ENCODE measurements at places on chromosomes 12 and 14.

DNA sequence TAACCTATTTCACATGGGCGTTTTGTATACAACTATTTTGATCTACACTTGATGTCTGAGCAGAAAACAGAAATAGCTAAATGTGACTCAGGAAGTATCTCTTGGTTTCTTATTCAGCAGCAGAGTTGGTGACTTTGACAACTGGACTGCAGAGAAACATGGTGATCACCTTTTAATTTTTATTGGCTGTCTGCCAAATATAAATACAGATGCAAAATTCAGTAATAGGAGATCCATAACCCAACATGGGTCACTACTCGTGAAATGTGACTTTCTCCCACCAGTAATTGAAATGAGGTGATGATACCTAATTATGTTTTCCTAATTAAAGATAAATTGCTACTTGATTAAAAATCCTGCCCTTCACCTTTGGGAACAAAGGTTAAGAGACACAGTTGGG lies 487.1 kb downstream of the NELL2 start:
- no peak for DNase-seq

GRCh38 chr14:99735189-99736135 lies 51.4 kb downstream of the CYP46A1 start:
- no peak for DNase-seq

DNA sequence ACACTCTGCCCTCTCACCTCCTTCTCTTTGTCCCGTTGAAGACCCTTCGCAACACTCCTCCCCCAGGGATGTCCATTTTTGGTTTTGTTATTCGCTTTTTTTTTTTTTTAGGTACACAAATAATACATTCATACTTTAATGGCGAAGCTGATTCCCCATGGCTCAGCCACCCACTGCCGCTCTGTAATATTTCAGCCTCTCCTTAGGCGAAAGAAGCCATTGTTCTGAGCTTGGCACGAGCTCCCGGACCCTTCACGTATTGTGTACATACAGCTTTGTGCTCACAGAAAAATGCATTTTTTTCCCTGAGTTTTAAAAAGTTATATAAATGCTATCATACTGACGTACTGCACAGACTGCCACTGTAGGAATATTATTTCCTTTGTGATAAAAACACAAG lies 115.0 kb downstream of the TMEM132C start:
- DNase-seq, result no peak

- no peak for DNase-seq
These were observed 61.2 kb upstream of the RASSF3 start for GRCh38 chr12:64549108-64549507.

- DNase-seq, result no peak
These were observed 12.7 kb upstream of the TMCC3 start for GRCh38 chr12:94663071-94663470.

DNA sequence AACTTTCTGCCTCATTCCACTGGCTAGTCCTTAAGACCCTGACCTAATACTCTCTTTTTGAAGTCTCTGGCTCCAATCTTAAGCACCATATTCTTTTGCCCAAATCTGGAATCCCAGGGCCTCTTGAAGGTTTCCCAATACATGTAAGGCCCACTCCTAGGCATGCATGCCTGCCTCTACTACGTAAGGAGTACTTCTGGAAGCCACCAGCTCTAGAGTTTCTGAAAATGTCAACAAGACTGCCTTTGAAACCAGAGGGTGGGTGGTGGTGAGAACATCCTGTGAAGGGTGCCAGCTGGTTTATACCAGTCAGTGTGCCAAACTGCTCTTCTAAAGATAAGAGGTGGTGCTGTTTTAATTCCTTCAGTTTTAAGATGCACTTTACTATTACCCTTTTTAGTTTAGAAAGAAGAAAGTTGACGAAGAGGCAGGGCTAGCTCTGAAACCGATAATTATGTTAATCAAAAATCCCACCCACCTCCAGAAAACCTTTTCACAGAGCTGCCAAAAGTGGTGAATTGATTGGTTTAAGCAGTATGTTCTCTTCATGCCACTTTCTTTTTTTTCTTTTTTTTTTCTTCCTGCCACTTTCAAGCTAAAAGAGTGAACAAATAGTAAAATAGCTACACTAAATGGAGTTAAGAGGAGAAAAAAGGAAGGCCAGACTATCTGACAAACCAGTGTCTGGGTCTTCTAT lies 8.7 kb upstream of the WDR89 start:
- DNase-seq, result no peak

GRCh38 chr14:22268875-22269274 lies 320.1 kb downstream of the DAD1 start:
- DNase-seq, result no peak

- DNase-seq, result no peak
These were observed 84.9 kb upstream of the CMKLR1 start for GRCh38 chr12:108424026-108424425.

- DNase-seq, result no peak
These were observed 10.5 kb downstream of the DCN start for GRCh38 chr12:91172096-91172495.

DNA sequence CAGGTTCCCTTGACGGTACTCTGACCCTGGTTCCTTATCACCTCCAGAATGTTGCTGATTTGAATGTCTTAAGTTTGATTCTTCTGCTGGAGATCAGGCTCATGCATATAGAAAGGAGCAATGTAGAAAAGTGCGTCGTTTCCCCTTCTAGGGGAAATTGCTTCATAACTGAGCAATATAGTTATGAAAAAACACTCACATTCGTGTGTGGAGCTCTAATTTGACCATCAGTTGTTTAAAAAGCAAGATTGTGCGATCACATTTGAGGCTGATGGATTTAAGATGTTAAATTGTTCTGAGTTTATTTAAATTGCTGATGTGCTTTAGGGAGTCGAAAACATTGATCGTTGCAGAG lies 19.2 kb downstream of the PELI2 start:
- no peak for DNase-seq

GRCh38 chr12:8941691-8942478 lies 7.6 kb downstream of the M6PR start:
- no peak for DNase-seq

DNA sequence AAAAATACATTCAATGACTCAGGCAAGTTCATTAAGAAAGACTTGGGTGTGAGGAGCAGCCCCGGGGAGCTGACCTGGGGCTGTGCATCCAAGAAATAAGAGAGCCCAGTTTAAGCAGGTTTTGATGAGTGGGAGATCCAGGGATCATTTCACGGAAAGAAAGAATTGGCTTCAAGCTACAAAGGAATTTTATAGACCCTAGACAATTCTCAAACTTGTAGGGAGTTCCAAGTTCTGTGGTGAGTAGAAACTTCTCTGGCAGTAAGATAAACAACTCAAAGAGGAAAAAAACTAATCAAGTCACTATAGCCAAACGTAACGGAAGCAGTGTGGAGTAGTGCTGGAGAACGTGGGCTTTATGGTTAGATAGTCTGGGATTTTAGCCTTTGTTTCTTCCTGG lies 175.7 kb upstream of the DDHD1 start:
- no peak for DNase-seq

DNA sequence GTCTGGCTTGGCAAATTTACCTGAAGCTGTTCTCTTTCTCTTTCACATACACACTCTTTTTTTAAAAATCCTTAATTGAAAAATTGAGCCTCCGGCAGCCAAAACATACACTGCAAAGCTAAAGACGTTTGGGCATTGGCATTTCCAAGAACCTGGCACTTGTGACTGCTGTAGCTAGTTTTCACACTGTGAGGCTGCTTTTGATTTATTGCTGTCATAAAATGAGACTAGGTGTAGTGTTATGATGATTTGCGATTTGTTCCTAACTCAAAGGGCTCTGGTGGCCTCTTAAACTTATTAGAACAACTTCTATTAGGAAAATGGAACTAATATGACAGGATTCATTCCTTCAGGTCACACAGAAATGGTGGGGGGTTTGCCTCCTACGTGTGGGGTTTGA lies 377.1 kb upstream of the FAR2 start:
- DNase-seq, result no peak

DNA sequence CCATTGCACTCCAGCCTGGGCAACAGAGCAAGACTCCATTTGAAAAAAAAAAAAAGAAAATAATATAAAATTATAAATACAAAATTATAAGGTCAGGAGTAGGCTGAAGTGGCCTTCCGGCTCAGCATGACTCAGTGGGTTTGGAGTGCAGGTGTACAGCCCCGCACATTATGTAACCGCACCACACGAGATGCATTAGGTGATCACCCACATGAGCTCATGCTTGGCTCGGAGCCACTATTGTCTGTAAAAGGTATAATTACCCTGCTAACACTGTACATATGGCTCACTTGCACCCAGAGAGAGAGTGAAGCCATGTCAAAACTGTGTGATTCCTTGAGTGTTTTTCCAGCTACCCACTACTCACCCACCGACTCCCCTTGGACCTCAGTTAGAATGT lies 557.0 kb downstream of the SLC6A15 start:
- DNase-seq, result no peak

GRCh38 chr12:109343677-109344076 lies 4.0 kb upstream of the MYO1H start:
- DNase-seq, result no peak

GRCh38 chr14:51139121-51139681 lies 44.3 kb upstream of the TRIM9 start:
- no peak for DNase-seq

DNA sequence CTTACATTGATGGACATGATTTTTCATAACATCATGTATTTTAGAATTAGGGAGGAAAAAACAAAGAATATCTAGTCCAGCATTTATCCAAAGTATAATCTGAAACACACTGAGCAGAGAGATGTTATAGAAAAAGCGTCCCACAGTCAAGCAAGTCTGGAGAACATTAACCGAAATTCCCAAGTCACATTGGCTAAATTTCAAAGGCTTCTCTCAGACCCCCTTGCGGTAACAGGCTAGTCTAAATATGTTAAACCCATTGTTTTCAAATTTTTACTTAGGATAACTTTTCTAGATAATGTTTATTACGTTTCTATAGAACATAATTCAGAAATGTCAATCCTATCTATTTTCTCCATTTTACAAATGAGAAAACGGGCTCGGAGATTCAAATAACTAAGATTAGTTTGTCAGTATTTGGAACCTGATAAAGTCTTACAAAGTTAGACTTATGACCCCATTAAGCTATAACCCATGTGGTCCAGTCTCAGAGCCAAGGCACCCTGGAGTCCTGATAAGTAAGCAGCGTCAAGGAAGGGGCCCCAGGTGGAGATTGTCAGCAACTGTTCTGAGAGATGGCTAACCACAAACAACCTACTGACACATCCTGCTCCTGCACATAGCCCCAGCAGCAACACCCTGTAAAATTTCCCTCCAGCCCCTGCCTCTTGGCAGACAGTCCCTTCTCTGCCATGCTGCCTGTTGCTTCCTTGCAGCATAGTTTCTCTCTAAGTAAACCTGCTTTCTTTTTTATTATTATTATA lies 220.6 kb upstream of the TMEM260 start:
- DNase-seq, result no peak

DNA sequence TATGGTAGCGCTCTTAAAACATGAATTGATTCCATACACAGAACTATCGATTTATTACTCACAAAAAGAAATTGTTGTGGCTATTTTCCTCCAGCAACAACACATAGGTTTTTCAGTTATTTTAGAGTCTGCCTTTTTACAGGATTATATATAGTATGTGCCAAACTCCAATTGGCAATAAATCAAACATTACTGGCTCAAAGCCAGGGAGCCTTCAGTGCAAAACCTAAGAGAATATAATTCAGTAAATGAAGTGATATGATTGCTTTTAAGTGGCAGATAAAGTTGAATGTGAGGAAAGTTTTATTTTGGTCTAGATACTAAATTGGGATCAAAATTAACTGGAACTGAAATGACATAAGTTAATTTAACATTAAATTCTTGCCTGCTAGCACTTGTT lies 234.8 kb downstream of the PIK3C2G start:
- no peak for DNase-seq

DNA sequence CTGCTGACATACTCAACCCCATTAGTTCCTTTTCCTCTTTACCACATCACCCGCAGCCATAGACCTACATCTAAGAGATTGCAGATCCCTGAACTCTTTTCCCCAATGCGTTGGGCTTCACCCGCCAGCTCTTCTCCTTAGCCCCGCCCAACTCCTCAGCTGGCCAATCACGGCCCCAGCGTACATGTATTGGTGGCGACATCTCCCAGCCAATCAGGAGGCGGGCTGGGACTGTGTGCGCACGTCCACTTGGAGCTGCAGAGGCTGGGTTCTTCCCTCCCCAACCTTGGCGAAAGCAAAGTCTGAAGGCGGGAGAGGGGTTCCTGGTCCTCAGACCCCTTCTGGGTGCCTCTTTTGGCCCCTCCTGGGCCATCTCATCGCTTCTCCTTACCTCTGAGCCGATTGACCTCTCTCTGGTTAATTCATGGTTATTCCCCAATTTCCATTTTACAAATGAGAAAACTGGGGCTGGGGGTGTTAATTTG lies 11.0 kb downstream of the PDE1B start:
- DNase-seq, result peak; percentile 88

GRCh38 chr12:81094718-81095360 lies 17.0 kb downstream of the ACSS3 start:
- no peak for DNase-seq

DNA sequence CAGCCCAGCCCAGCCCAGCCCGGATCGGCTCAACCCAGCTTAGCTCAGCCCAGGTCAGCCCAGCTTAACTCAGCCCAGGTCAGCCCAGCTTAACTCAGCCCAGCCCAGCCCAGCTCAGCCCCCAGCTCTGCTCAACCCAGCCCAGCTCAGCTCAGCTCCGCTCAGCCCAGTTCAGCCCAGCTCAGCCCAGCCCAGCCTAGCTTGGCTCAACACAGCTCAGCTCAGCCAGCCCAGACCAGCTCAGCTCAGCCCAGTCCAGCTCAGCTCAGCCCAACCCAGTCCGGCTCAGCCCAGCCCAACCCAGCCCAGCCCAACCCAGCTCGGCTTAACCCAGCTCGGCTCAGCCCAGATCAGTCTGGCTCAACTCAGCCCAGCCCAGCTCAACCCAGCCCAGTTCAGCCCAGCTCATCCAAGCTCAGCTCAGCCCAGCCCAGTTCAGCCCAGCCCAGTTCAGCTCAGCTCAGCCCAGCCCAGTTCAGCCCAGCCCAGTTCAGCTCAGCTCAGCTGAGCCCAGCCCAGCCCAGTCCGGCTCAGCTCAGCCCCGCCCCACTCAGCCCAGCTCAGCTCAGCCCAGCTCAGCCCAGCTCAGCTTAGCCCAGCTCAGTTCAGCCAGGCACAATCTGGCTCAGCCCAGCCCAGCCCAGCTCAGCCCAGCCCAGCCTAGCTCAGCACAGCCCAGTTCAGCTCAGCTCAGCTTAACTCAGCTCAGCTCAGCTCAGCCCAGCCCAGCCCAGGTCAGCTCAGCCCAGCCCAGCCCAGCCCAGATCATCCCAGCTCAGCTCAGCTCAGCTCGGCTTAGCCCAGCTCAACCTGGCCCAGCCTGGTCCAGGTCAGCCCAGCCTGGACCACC lies 331.7 kb downstream of the TMEM121 start:
- DNase-seq, result peak; percentile 5

GRCh38 chr14:27427796-27428195 lies 830.0 kb upstream of the NOVA1 start:
- no peak for DNase-seq
